ENCODE measurements at places on chromosomes 6 and 20. TPM values are rescaled to one million over a fixed set of nuclear protein-coding genes. Genes with fewer than 3 reads are reported as not detected.
A peak's percentile ranks its signal among the peaks of the same experiment; 100 is the strongest.

PRRT1 gene
- 4.6 TPM for total RNA-seq

DNA sequence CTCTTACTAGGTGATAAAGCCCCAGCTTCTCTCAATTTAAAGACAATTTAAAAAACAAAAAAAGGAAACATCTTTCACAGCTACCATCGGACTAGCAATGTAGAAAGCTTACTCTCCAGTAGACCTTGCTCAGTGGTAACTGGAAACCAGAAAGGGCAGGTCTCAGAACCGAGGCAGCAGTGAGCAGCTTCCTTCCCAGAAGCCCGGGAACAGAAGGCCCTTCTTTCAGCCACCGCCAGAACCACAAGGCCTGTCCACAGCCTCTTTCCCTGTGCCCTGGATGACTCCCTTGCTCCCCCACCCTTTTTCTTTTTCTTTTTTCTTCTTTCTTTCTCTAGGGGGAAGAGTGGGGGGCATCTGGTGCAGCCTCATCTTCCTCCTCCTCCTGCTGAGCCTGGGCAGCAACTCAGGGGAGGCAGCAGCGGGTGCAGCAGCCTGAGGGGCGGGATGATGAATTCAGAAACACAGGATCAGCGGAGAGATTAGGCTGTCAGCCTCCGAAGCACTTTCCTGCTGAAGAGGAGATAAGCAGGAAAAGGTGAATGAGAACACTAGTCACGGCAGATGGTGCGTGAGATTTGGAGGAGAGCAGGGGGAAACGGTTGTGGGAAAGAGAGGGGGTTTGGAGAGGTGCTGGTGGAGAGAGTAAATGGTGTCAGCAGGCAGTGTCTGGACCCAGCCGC lies 158.5 kb downstream of the ID4 start:
- no peak for ATAC-seq

GRCh38 chr20:39913274-39913673 lies 775.8 kb downstream of the MAFB start:
- ATAC-seq, result no peak

- ATAC-seq, result peak; percentile 65
Measured at GRCh38 chr20:49583669-49584417, 15.9 kb upstream of the PTGIS start.

DNA sequence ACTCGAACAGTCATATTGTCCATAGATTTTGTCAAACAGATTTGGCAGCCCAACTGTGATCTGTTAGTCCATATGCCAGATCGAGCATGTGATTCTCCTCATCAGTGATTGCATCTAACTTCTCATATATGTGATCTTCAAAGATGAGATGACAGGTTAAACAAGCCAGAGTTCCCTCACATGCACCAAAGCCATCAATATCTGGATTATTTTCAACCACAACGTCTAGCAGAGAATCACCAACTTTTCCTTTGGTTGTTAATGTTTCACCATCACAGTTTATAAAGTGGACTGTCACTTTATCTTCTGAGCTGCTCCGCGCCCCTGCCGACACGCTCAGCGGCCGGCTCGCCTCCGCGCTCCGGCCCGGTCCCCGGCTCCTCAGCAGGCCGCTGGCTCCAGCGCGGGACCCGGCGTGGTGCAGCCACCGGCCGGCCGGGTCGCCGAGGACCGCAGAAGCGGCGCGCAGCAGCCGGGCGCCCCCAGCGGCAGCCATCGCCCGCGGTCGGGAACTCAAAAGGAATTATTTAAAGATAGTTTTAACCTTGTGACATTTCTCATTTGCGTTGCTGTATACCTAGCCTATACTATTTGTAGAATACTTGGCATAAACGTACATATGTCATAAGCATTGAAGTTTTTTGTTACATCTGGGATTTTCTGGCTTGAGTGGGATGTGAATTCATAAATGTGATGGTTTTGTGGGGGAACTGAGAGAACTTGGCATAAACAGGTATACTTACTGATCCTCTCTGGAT lies 40.1 kb upstream of the DYNLRB1 start:
- ATAC-seq, result no peak
